Activated CD8-positive, alpha-beta T cell treated with anti-CD3 and anti-CD28 coated beads for 36 hours (primary cell): ENCODE measurements at places on chromosomes 12 and 14. TPM values are rescaled to one million over a fixed set of nuclear protein-coding genes. Genes with fewer than 3 reads are reported as not detected.

The EML5 gene
- 3.8 TPM for total RNA-seq

The SLC25A21 gene
- total RNA-seq, result not detected

The PZP gene
- total RNA-seq, result not detected

The AACS gene
- 17.6 TPM for total RNA-seq

The LBHD2 gene
- not detected for total RNA-seq
